ENCODE measurements at places on chromosomes 3 and 15.

DNA sequence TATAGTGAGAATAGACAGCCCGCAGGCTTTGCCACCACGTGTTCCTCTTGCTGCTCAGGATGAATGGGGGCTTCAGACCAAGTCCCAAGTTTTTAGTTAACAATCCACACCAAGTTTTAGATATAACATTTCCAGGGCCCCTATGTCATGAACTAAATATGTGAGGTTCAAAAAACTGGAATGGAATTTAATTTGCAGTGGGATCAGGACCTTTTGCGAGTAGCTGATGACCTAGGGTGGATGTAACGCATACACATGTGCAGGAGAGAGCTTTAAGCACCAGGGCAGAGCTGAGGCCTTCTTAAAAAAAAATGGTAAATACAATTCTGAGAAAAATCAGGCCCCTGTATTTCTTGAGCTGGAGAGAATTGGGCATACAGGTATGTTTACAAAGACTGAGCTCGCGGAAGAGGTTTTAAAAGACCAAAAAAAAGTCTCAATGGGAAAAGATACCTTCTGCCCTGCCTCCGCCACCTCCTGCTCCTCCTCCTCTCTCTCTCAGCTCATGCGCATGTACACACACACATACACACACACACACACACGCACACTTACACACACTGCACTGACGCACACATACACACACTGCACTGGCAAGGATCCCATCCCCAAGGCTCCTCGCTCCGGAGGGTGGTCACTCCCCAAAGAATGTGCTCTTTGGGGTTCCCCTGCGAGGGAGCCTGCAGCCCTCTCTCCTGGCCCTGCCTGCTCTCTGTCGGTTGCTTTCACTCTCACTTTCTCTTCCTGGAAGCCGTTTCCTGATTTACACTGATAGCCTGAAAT, 48.2 kb upstream of the IGF1R start:
- DNase-seq = no peak

GRCh38 chr3:5057857-5058324, 64.2 kb upstream of the ARL8B start:
- peak; percentile 32 for DNase-seq

DNA sequence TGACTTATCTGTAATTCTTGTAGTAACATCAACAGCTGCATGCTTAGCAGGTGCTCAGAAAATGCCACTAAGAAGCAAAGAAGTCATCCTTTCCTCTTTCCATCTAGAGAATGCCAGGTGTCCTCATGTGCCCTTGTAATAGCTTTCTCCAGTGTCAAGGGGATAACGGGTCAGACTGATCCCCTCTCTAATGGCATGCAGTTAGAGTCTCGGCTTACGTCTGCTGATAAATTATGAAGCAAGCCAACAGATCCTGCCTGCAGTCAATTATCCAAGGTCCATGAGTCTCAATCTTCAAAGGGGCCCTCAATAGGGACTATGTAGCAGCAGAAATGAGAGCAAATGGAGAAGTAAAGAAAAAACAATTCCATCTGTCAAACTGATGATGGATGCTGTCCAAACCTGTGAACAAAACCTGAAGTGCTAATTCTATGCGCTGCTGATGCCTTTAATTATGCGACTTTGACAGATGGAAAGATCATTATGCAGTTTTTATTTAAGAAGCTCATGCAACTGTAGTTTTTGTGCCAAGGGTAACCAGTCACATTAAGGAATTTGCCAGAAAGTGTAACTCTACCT, 162.8 kb upstream of the PEX5L start:
- no peak for DNase-seq

- DNase-seq = no peak
These were observed 461.5 kb upstream of the PPP2R3A start for GRCh38 chr3:135503760-135504686.

- DNase-seq = no peak
These were observed 153.5 kb upstream of the LPP start for GRCh38 chr3:188000361-188000861.

DNA sequence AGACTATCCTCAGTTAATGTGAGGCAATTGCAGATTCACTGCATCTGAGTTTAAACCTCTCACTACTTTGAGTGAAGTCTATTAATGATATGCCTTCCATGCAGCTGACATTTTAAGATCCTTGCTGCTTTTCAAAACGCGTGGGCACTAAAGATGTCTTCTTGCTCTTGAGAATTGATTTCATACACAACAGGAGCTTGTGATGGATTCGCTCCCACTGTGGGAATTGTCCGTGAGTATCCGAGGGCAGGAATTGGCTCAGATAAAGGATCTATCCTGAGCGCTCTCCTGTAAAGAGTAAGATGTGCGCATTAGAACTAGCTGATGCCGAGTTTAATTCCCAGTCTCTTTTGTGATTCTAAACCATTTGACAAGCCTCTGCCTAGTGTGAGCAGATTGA, 167.9 kb downstream of the ROBO2 start:
- no peak for DNase-seq

- no peak for DNase-seq
These were observed 212.2 kb downstream of the LPP start for GRCh38 chr3:188365988-188366698.

- no peak for DNase-seq
These were observed 117.1 kb upstream of the TJP1 start for GRCh38 chr15:29939404-29939803.

DNA sequence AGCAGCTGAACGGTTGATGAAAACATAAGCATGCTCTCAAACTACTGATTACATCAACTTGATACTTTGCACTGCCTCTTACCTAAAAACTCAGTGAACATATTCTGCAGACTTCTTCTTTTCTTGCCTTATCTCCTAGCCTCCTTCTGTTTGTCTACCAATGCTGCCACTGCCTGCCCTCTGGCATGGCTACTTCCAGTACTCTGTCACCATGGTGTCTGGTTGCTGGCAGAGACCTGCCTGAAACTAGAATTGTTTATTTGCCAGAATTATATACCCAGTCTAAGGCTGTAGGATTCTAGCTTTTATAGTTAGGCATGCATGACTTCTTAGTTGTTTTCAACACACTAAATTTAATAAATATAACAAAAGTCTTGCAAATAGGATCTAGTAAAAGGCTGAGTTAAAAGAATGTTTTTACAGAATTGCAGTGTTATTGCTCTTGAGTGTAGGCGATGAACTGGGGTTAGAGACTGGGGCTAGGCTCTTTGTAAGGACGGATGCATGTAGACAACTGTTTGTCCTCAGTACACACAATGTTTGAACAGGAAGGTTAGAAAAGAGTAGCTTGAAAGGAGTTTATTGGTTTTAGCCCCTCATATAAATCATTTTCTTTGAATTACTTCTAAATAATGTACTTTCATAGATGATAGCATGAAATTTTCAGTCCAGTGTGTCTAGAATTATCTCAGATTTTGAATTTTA, 116.3 kb downstream of the KCNAB1 start:
- no peak for DNase-seq

- no peak for DNase-seq
These were observed 7.7 kb downstream of the POU1F1 start for GRCh38 chr3:87268646-87269211.

DNA sequence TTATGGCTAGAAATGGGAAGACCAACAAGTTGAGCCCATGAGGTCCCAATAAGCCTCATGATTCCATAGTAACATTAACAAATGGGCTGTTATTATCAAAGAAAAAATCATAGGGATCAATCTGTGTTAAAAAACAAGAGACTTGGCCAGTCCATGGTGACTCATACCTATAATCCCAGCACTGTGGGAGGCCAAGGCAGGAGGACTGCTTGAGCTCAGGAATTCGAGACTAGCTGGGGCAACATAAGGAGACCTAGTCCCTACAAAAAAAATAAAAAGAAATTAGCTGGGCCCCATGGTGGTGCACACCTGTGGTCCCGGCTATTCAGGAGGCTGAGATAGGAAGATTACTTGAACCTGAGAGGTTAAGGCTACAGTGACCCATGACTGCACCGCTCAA, 124.8 kb downstream of the DMXL2 start:
- no peak for DNase-seq

- no peak for DNase-seq
These were observed 102.9 kb downstream of the PDZRN3 start for GRCh38 chr3:73521734-73522336.

- no peak for DNase-seq
These were observed 85.1 kb upstream of the MYRIP start for GRCh38 chr3:39724233-39724846.

GRCh38 chr3:8486936-8487335, 14.7 kb upstream of the LMCD1 start:
- no peak for DNase-seq

DNA sequence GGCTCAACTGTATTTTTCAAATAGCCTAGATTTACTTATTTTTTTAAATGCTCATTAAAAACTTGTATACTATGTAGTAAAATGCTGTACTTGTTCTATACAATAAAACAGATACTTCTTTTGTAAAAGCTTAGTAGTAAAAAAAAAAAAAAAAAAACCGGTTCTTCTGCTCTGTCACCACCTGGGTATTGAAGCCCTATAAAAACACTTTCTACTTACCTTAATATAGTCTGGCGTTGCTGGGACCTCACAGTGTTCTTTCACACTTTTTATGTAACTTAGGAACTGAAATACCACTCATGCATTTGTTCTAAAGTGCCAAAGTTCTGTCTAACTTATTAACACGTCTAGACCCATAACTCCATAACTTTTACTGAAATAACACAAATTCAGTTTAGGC, 61.4 kb downstream of the TASOR start:
- DNase-seq = no peak

DNA sequence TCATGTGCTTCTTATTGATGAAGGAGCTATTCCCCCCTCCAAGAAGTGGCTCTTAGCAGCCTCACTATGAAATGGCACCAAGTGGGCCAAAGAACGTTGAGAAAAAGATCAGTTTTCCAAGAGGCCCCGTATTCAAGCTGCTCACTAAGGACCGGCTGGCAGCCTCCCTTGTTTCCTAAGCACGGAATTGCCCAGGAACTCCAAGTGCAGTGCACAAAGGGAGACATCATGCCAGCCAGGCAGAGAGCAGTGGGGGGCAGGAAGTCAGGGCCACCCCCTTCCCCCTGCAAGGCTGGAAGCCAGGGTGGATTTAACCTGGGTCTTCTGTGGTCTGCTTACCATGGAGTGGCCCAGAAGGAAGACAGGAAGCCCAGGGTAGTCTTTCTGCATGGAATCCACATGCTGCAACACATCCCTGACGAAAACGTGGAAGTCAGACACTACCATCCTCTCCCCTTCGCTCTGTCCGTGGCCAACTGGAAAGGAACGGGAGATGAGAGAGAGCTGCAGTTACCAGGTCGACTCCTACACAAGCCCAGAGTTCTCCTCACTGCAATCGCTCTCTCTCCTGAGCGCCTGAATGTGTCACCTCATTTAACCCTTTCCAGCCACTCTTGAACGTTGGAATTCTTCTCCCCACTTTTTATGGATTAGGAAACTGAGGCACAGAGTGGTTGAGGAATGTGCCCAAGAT, 49.5 kb downstream of the ABTB1 start:
- DNase-seq = no peak

DNA sequence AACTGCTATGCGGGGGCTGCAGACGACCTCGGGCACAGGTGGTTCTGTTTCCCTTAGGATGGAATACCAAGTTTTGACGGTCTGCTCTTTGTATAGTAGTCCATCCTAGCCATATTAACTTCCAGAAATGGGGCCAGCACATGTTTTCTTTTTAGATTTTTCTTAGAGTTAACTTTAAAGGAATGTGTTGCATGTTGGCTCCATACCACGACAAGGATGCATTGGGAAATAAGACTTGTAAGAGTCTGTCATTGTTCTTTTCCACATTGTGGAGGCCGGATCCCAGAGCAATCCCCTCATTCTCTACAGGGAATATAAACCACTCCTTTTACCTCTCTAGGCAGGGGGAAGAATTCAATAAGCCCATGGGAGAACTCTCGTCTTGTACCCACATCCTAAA, 87.1 kb upstream of the PLSCR4 start:
- no peak for DNase-seq

GRCh38 chr3:135862361-135862760, 103.2 kb upstream of the PPP2R3A start:
- DNase-seq = no peak

DNA sequence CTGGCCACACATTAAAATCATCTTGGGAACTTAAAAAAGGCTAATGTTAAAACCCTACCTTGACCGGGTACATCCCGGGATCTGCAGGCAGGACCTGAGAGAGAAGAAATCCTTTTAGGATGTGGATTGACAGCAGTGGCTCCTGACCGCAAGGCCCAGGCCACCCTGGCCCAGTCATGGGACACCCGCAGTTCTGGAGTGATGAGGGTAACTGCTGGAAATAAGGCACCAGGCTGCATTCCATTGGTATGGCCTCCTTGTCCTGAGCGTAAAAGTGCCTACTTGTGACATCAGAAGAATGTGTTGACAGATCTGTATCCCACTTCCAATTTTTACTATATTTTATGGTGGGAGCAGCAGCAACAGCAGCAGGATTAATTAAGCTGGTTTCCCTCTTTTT, 63.4 kb upstream of the GSK3B start:
- DNase-seq = no peak

DNA sequence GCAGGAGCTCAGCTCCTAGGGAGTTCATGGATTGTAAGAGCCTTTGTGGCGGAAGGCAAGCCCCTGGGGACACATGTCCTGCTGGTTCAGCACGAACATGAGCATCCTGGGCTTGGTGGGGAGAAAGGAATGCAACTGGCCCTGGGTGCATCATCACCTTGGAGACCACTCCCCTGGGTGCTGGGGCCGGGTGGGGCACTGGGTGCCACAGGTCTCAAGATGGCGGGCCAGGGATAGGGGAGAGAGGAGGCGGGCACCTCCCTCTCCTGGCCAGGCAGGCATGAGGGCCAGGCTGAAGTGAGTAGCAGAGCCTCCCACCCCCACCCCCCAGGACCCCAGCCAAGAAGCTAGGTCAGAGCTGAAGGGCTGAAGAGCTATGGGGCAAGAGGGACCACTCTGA, 768 bp downstream of the PCBP4 start:
- no peak for DNase-seq

- DNase-seq = no peak
These were observed 3.5 kb downstream of the EIF4E3 start for GRCh38 chr3:71721651-71722157.

- DNase-seq = peak; percentile 39
These were observed 8.3 kb downstream of the PSTPIP1 start for GRCh38 chr15:77002954-77003912.

DNA sequence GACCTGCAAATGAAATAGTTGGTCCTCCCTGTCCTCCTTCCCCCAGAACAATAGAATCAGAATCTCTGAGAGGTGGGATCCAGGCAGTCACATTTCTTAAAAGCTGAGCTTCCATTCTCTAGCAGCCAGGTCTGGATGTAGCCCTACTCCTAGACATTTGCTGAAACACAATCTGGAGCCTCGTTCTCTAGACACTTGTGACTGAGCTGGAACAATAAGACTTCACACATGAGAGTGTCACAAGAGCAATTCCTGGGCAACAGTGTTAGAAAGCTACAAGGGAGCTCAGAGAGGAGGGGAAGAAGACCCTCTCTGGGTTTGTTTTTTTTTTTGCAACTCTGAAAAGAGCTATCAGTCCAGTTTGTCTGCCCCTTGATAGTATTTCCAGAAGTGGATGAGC, 14.5 kb downstream of the CORO2B start:
- no peak for DNase-seq

DNA sequence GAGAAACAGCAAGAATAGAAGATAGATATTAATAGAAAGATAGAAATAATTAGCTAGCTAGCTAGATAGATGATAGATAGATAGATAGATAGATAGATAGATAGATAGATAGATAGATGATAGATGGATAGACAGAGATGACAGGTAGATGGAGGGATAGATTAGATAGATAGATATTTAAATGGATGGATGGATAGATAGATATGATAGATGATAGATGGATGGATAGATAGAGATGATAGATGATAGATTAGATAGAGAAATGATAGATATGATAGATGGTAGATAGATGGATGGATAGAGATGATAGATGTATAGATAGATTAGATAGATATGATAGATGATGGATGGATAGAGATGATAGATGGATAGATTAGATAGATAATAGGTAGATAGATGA, 8.3 kb upstream of the ATP10A start:
- no peak for DNase-seq

Measured in stimulated activated CD8-positive, alpha-beta memory T cell treated with anti-CD3 and anti-CD28 coated beads, Interleukin-7, amount 100 ng/mL, for 1 hour (primary cell).